ENCODE measurements at places on chromosomes 2 and 18.

DNA sequence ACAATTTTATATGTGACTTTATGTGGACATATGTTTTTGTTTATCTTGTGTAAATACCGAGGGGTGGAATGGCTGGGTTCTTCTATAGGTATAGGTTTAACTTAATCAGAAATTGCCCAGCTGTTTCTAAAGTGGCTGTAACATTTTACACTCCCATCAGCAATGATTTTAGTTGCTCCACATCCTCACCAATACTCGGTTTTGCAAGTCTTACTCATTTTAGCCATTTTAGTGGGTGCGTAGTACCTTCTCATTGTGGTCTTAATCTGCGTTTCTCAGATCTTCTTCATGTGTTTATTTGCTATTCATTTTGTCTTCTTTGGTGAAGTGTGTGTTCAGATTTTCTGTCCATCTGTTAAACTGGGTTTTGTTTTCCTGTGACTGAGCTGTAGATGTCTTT, 95.4 kb upstream of the BCL2L11 start:
- no peak for DNase-seq

GRCh38 chr18:1350931-1351450, 446.3 kb downstream of the ADCYAP1 start:
- no peak for DNase-seq

DNA sequence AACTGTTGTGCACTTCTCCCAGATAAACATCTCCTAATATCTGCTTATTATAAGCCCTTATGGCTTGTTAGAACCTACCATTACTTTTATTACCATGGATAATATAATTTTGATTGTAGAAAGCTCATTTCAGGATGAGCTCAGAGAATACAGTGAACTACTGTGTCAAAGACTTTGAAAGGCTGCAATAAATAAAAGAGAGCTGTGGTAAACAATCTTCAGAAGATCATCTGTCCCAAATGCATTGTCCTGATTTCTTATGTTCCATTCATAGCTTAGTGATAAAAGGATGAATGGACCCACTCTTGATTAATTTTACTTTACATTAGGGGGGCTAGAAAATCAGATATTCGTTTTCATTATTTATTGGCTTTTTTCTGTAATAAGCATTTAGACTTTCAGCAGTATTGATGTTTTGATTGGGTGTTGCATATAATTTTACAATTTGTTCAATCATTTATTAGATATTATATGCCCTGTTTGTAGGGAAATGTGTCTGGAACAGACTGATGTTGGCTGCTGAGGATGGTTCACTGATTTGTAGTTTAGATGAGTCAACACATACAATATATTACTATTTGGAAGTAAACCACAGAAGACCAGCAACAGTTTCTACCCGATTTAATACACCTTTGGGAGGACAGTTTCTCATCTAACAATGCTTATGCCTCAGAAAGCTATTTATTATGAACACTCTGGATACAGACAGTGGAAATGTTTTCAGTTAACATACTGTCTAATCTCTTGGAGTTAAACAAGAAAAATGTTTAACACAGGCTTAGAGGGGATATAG, 147.2 kb downstream of the TMEFF2 start:
- no peak for DNase-seq

DNA sequence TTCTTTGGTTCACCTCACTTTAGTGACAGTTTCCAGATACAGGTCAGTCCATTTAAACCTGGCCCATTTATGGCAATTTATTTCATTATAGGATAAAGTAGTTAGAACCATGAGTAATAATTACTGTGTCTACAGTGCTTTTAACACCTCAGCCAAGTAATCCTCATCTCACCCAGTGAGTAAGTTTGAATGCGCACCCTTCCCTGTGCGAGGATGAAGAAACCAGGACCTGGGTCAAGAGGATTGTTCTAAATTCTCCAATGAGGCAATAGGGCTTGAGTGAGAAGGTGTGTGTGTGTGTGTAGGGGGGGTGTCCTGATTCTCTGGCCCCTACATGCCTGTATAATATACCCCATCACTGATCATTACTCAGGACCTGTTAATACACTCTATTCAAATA, 854 bp upstream of the MYO1B start:
- no peak for DNase-seq

- peak; percentile 48 for DNase-seq
Observed at GRCh38 chr18:74290794-74291471, 830 bp downstream of the CYB5A start.

GRCh38 chr2:161307676-161308075, 549 bp upstream of the PSMD14 start:
- no peak for DNase-seq

All from NCI-H526 treated with DMSO at 0.1 percent for 48 hours (cell line).